ENCODE measurements at places on chromosomes 2 and 18.

- no peak for DNase-seq
Measured at GRCh38 chr2:156896294-156896693, 361.2 kb upstream of the GALNT5 start.

DNA sequence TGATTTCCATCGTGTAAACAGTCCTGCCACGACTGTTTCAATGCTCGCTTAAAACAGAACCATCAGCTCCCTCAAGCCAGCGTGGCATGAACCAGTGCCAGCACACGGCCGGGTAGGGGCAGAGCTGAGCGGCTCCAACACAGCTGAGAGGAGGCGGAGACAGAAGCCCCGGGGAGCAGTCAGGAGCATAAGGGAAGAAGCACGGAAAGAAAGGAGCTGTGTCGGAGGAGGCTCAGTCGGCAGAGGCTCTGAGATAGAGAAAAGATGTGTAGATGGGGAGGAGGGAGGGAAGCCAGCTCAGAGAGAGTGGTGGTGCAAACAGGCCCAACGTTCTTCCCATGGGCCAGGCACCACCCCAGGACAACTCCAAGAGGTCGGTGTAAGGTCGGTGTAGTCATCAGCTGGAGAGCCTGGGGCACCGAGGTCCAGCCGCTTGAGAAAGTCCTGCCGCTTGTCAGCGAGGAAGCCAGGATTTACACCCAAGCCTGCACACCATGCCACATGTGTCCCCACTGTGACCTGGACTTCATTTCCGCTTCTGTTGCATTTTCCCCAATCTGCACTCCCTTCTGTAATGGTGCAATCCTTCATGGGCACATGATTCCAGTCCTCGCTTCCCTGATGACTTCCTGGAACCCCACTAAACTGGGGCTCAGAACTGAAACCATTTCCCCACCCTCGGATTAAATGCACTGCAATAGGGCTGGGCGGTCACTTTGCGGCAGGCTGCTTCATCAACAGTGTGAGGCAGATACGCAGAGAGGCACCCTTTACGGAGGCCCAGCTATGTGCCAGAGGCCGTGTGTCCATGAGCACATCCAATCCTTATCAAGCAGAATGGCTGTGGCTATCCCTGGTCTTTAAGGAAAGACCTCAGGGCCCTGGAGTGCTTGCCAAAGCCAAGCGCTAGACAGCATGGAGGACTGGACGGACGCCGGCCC, 43.5 kb downstream of the CYP27C1 start:
- peak; percentile 23 for DNase-seq

- DNase-seq: no peak
Measured at GRCh38 chr2:233974530-233975071, 57.4 kb downstream of the TRPM8 start.

DNA sequence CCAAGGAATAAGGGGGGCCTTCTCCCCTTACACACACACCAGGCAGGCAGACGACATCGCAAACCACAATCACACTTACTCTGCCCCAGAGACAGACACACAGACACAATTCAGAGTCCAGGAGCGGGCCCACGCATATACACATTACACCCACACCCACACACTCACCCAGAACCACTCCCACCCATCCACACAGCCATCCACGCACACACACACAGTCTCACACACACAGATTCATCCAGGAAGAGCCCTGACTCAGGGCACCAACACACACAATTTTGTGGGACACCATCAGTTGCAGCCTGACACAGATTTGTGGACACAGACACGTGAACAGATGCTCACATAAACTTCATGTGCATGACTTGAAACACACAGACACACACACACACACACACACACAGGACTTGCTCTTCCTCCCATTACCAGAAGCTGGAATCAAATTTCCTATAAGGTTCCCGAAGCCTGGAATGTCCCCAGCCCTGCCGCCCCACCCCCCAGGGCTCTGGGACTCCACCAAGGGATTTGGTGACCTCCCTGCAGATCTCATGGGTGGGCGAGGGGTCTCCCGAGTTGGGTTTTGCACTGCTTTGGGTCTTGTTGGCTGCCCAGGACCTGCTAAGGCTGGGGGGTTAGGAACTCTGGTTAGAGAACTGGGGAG, 23.5 kb downstream of the TNS1 start:
- no peak for DNase-seq

DNA sequence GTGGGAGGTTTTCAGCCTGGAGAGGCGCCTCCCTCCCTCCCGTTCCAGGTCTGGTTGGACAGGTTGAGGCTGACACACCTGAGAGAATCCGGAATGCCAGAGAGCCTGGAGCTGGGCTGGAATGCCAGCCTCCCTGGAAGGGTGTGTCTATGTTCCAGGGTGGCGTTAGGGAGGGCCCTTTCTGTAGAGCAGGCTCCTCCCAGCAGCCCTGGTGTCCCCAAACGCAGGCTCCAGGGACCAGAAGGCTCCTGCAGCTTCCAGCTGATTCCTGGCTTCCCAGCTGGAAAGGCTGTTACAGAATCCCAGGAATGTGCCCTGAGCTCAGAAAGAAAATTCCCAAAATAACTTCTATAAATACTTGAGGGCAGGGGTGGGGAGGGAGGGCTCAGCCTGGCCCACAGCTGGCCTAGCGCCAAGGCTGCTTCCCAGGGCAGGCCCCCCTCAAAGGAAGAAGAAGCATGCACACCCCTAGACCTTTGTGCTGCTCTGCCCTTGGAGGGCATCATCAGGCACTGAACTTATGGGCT, 85.4 kb downstream of the STPG4 start:
- DNase-seq: no peak
